ENCODE measurements at places on chromosomes 3 and 15.

- no peak for DNase-seq
Measured at GRCh38 chr3:108602249-108602934, 12.9 kb downstream of the DZIP3 start.

DNA sequence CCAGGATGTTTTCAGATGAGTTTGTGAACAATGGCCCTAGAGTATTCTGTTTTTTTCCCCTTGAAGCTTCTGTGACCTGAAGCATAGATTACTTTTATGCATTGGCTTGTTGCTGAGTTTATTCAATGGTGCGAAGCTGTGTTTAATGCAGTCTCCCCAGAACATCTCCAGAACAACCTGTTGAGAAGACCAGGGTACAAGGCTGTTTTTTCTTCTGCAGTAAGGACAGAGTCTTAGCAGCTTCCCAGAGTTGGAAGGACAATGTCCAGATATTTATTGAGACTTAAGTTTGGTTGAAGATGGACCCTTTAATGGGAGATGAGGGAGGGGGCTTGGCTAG is 295.6 kb downstream of the LRTM1 start:
- no peak for DNase-seq

DNA sequence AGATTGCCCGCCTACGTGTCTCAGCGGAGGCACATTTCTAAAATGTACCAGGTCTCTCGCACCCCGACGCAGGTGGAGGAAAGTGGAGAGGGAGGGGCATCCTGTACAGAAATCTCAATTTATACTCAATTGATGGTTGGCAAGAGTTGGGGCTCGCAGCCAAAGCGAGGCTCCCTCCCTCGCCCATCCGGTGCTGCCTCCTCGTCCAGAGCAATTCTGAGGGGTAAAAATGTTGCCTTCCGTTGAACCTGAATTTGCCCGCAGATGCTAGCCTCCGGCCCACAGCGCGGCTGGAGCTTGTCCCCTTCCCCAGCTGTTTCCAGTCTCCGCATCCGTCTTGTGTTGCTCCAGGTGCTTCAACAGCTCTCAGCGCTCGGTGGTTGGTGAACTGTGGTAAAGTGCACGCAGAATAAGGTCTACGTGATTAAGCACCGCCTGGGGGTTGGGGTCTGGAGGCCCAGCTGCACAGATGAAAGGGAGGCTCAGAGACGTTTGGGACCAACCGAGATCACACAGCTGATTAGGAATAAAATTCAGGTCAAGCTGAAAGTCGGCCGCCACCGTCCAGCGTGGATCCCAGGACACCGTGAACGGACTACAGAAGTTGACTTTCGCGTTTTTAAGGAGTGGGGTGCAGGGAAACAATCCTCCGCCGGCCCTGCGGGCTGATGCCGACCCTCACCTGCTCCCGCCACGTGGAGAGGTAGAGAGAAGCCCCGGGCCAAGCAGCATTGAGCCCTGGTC is 846 bp upstream of the POLG start:
- peak; percentile 54 for DNase-seq

DNA sequence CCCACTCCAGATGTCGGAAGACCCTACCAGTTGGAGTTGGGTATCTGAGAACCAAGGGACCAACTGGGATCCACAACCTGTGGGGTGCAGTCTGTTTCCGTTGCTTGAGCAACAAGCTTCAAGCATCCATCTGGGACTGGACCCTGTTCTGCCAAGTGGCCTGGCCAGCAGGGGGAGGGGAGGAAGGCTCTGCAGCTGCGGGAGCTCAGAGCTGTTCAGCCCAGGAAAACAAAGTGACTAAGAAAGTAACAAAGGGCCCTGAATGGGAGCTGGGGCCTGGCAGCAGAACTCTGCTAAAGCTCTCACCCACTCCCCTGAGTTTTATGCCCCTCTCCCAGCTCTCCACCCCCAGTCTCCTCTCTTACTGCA is 2.7 kb downstream of the TYRO3 start:
- no peak for DNase-seq

GRCh38 chr3:172132159-172132586 is 92.8 kb downstream of the FNDC3B start:
- no peak for DNase-seq

DNA sequence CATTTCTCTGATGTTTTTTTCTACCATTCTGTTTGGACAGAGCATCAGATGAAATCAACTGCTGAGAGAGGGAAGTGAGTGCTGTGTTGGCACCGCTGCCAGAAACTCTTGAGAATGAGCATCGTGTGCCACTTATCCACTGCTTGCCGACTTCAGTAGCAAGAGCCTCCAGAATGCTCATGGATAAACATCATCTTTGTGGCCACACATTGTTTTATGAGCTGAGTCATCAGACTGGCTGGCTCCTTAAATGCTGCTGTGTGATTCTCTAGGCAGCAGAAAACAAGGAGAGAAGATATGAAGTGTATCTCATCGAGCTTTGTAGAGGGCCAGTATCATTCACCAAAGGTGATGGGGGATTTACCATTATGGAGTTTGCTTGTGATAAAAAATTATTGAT is 3.4 kb upstream of the DOCK3 start:
- DNase-seq: no peak

- DNase-seq: no peak
Measured at GRCh38 chr15:60972866-60973265, 256.2 kb downstream of the RORA start.

DNA sequence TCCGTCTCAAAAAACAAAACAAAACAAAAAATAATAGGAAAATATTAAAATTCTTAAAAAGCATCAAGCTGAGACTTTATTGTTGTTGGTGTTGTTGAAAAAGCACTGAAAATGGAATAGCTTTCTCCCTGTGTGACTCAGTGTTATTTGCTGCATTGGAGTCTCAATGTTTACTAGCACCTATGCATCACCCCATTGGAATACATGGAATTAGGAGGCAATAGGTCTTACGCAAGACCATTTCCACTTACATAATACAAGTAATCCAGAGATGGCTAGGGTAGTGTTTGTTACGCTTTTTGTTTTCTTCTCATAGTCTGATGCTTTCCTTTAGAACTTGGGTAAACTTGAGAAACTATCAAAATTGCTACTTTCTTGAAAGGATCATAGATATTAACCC is 15.2 kb downstream of the GXYLT2 start:
- DNase-seq: no peak

DNA sequence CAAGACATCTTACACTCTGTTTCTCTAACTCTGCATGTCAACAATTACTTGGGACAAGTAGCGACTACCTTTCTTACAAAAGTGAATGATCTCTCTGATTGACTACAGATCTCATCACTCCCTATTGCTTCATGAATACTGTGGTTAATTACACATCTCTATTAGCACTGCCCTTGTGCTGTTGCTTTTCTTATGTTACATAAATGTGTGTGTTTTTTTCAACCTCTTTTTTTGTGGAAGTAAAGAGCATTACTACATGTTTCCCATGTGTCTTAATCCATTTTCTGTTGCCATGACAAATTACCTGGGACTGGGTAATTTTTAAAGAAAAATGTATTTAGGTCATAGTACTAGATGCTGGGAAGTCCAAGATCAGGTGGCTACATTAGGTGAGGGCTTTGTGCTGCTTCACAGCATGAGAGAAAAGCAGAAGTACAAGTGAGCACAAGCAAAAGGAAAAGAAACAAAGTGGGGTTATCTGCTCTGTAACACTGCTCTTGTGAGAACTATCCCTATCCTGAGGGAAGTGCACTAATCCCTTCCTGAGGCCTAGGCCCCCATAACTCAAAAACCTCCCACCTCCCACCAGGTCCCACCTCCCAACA is 298.2 kb upstream of the SATB1 start:
- DNase-seq: no peak

DNA sequence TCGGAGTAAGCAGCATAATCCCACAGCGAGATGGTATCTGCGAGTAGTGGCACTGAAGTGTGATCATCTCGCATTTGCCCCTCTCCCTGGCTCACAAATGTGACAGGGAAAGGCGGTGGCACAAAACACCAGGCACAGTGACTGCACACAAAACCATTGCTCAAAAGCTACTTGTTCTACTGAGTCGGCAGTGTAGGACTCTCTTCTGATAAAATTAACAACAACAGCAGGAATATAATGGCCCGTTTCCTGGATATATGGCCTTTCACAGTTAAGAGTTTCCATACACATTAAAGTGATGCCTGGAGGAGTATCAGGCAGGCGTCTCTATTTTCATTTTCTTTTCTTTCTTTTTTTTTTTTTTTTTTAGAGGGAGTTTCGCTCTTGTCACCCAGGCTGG is 69.0 kb downstream of the MYO1E start:
- DNase-seq: no peak

GRCh38 chr3:119636249-119636648 is 24.1 kb downstream of the POPDC2 start:
- DNase-seq: no peak

- no peak for DNase-seq
Measured at GRCh38 chr15:89186803-89187202, 34.6 kb downstream of the RLBP1 start.

DNA sequence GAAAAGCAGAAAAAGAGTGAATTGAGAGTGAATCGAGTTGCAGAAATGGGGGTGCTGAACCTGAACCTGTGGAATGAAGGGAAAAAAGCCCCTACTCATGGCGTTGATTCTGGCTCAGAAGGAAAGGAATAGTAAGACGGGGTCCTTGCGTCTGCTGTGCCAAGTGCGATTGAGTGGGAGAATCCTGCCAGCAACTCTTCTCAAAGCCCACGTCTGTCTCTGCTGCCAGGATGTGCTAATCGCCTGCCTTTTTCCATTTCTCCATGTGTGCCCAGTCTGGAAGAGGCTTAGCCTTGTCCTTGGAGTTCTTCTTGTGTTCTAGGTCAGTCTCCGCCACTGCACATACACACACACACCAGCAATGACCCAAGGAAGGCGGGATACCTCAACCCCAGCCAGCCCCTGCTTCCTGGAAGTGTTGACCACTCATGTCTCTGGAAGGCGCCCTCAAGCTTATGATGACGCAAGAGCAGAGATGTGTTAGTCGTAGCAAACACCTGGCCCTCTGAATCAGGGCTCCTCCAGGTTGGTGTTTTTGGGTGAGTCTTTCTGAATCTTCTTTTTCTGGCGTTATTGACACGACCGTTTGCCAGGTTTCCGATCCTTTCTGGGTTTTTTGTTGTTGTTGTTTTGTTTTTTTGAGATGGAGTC is 262.4 kb upstream of the PROK2 start:
- no peak for DNase-seq

DNA sequence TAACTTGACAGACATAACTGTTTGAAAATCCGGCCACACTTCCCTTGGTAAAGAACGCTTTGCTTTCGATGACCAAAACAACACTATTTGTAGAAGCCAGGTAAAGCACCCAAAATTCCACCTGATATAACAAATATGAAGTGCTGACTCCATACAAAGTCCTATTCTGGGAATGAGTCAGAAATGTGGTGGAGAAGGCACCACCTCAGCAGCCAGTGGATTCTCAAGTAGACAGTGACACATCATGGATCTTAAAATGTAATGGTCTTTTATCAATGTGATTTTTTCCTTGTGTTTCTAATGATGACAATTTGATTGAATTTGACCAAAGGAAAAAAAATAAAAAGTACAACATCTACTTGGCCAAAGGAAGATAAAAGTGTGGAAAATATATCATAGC is 135.0 kb upstream of the WNT5A start:
- DNase-seq: no peak

GRCh38 chr3:141164852-141165251 is 66.8 kb upstream of the PXYLP1 start:
- no peak for DNase-seq

DNA sequence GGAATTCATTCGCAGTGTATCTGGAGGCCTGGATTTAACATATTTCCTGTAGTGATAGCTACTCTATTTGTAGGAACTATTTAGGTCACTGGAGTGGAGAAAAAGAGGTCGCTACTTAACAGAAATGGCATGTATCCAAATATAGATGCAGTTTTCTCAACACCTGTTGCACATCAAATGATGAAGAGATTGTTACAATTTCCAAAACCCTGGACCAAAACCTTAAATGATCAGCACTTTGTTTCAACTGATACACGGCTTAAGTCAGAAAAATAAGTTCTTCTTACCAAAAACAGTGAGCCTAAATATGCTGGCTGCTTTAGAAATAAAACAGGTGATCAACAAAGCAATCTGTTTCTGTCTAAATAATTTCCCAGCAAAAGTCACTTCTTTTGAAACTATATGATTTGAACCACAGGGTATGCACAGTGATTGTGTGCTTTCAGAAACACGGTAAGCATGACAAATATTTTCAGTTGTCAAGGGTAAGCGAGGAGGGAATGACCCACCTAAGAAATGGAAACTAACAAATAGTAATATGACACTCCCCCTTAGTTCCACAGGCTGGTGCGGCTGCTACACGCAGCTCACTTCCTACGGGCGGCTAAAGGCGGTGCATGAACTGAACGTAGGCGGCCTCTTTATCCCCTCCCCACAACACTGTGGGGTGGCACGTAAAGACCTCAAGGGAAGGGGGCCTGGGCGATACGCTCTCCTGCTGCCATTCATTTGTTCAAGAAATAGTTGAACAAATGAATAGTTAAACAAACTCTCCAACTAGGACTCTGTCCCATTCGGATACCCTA is 1.1 kb downstream of the EHD4 start:
- peak; percentile 38 for DNase-seq

DNA sequence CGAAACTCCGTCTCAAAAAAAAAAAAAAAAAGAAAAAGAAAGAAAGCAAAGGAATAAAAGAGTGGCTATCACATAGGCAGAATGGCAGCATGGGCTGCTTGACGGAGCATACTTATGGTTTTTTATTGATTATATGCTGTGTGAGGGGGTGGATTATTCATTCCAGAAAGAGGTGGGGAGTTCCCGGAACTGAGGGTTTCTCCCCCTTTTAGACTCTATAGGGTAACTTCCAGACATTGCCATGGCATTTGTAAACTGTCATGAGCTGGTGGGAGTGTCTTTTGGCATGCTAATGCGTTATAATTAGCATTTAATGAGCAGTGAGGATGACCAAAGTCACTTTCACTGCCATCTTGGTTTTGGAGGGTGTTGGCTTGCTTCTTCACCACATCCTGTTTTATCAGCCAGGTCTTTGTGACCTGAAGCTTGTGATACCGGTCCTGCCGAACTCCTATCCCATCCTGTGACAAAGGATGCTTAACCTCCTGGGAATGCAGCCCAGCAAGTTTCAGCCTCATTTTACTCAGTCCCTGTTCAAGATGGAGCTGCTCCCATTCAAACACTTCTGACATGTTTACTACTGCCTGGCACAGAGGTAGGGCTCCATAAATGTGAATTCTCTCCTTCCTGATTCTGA is 15.8 kb upstream of the ABHD17C start:
- DNase-seq: no peak
